ENCODE measurements at places on chromosomes 7 and 10.
A peak's percentile ranks its signal among the peaks of the same experiment; 100 is the strongest.

DNA sequence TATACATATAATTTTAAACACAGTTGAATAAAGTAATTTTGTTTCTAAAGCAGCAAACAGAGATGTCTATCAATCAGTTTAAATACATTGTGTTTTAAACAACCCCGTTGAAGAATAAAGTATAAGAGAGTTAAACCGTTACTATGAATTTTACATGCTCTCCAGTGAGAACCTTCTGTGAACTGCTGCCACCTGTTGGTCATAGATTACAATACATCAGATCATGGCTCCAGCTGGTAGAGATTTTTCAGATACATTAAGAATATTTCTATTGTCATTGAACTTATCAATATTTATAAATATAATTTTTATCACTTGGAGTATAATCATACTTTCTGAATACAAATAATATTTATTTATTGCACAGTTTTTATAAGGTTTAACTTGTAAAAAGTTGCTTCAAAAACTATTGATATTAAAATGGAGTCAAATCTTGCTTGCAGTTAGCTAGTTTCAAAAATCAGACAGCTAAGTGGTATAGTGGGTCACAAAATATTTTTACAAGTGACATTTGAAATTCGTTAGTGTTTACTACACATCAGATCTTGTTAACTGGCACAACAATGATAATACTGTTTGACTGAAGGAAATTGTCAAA is 561.2 kb upstream of the PHF14 start:
- DNase-seq: peak; percentile 59

DNA sequence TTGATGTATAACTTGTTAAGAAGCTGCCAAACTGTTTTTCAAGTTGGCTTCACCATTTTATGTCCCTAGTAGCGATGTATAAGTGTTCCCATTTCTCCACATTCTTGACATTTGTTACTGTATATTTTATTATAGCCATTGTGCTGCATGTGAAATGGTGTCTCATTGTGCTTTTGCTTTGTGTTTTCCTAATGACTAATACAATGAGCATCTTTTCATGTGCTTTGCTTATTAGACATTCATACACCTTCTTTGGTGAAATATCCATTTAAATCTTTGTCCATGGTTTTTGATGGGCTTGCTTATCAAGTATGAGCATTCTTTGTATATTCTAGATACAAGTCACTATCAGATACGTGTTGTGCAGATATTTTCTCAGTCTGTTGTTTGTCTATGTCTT is 203.0 kb downstream of the CCSER2 start:
- peak; percentile 60 for DNase-seq

GRCh38 chr10:71509444-71509843 is 112.7 kb downstream of the CDH23 start:
- DNase-seq: no peak

DNA sequence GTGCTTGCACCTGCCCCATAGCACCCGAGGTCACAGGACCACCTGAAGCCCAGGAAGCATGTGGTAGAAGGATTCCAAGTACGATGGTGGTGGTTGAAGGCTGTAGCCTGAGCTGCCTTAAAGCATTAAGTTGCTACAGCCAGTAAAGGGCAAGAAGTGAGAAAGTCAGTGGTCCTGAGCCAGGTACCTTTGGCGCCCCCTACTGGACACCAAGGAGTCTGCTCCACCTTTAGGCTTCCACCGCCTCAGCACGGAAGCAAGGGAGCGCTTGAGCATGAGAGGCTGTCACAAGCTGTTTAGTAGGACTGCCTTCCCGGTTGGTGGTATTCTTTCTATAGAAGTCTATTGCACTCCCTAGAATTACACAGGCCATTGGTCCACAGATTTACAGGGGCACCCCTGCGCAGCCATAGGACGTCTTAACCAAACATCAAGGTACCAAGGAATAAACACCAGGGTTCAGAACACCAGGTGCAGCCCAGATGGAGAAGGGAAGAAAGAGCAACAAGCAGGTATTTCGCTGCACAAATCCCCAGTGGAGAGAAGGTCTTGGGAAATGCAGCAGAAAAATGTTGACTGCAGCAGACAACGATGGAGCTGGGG is 2.2 kb downstream of the CRTAC1 start:
- DNase-seq: peak; percentile 37

- DNase-seq: no peak
These were observed 182.2 kb upstream of the FZD1 start for GRCh38 chr7:91082038-91082437.

GRCh38 chr7:75879771-75880184 is 944 bp downstream of the RHBDD2 start:
- DNase-seq: peak; percentile 37

All from endothelial cell of umbilical vein (primary cell).